ENCODE measurements at places on chromosomes 1 and 21.
A peak's percentile ranks its signal among the peaks of the same experiment; 100 is the strongest.

DNA sequence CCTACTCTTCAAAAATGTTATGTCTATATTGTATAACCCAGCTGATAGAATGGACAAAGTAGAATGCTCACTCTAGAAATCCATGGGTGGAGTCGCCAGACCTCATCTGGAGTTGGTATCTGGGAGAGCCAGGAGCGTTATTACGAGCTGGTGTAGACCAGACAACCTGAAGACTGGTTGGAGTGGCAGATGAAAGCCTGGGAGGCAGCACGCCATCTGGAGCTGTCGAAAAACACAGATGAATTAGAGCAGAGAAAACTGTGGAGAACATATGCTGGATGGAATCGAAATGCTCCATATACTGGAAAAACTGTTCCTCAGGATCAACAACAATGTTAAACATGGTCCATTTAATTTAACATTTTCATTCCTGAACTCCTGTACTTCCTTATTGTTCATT is 333.6 kb downstream of the KCTD3 start:
- DNase-seq, result no peak

GRCh38 chr1:110495926-110496600 is 22.9 kb downstream of the KCNA10 start:
- peak; percentile 61 for DNase-seq

DNA sequence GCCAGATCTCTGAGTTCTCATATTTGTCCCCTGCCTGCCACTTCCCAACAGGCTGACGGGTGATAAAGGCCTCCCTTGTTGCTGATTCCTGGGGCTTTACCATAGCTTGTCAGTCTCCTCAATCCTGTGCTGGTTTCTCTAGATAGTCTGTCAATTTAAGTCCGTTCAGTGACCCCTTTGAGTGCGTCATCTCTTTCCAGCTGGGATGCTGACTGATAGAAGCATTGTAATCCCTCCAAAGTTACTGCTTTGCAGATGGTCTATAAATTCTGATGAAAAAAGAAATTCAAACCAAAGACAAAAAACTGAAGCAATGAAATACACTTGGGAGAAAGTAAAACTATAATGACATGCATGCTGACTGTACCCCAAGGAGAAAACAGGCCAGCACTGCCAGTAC is 28.3 kb downstream of the RHOU start:
- no peak for DNase-seq

- DNase-seq, result no peak
Observed at GRCh38 chr1:98661544-98662355, at the start of gene SNX7. SNX7 (plus strand) TSS chr1:98661721; CDS start chr1:98661732, 11 bp downstream.

Measured in activated naive CD4-positive, alpha-beta T cell (primary cell).